ENCODE measurements at places on chromosomes 2 and 18.

GRCh38 chr2:138676619-138677021 is 103.6 kb downstream of the NXPH2 start:
- no peak for DNase-seq

- peak; percentile 55 for DNase-seq
Measured at GRCh38 chr18:6648581-6648980, 80.9 kb upstream of the ARHGAP28 start.

DNA sequence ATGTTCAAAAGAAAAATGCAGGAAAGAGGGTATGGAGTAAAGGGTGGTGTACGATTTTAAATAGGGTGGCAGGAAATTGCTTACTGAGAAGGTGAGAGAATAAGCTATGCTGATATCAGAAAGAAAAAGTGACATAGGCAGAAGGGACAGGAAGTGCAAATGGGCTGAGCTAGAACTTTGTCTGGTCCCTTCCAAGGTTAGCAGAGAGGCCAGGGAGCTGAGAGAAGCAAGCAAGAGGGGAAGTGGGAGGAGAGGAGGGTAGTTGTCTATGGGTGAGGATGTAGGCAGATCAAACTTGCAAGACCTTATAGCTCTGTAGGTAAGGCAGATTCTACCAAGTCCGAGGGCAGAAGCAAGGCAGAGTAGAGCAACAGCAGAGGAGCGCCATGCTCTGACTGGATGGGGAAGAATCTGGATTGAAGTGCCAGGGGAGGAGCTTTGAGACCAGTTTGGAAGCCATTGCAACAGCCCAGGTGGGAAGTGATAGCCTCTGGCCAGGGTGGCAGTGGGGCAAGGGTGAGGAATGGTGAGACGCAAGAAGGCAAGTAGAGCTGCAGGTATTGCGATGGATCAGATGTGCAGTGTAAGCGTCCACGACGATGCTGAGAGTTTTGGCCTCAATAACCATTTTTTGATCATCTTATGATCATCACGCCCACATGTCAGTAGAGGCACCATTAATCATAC is 134.4 kb upstream of the APCDD1 start:
- DNase-seq: no peak

- DNase-seq: no peak
Measured at GRCh38 chr2:14454202-14454601, 178.3 kb upstream of the LRATD1 start.

DNA sequence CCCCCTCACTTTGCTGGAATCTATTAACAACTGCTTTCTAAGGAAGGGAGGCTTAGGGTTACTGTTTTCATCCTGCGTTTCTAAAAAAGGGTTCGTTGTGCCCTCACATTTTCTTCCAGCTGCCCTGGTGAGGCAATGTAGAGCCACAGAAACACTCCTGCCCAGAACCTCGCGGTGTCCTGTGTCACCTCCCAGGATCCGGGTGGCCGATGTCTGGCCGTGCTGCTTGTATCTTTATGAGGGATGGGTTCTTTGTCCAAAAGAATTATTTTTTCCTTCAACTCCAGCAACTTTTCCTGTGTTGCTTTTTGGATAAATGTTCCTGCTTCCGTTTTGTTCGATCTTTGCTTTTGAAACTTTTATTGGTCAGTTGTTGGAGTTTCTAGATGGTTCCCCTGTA is 291.8 kb upstream of the HS6ST1 start:
- no peak for DNase-seq

- no peak for DNase-seq
Measured at GRCh38 chr2:53668624-53669026, 99.0 kb upstream of the CHAC2 start.

GRCh38 chr18:57744211-57744694 is 58.9 kb downstream of the ATP8B1 start:
- DNase-seq: no peak

DNA sequence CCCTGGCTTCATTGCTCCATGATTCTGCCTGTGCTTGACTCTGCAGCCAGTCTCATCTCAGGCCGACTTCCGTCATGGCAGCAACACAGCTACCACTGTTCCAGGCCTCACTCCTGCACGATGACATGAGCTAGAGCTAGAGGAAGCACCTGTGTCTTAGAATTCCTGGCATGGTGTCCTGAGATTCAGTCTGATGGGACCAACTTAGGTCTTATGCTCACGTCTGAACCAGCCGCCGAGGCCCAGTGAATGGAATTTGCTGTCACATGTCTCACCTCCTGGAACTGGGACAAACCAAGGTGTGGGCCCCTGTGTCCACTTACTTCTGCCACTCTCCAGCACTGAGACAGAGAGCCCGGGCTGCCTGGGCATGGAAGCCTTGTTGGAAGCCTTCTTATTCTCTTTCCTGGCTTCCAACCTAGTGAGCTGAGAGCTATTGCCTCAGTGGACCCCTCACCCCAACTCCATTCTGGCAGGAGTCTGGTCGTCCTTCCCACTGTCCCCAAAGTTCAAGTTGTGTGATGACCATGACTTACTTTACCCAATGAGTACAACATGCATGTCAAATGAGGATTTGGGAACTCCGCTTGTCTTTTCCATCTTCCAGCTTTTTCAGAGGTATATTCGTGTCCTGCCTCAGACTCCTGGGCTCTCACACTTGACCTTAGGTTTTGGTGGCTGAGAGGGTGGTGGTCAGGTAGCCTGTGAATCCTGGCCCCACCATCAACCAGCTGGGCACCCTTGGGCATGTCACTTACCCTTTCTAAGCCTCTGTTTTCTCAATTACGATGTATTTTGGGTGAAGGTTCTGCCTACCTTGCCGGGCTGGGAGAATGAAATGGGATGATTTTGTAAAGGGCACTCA is 39.1 kb upstream of the HS6ST1 start:
- no peak for DNase-seq

Data from HCEC 1CT (cell line).